Left ventricle myocardium superior (tissue), 1 donor: ENCODE measurements at places on chromosomes 11 and 22. TPM values are rescaled to one million over a fixed set of nuclear protein-coding genes. Genes with fewer than 3 reads are reported as not detected.

Gene CLDN5
- total RNA-seq: 25.5 TPM

Gene MMP8
- not detected for total RNA-seq

Gene ASCL2
- total RNA-seq: 0.17 TPM

- no peak for DNase-seq
These were observed 455.8 kb downstream of the LRRC4C start for GRCh38 chr11:41003339-41004282.

GRCh38 chr11:129280027-129280811 lies 88.1 kb upstream of the ARHGAP32 start:
- DNase-seq: no peak

DNA sequence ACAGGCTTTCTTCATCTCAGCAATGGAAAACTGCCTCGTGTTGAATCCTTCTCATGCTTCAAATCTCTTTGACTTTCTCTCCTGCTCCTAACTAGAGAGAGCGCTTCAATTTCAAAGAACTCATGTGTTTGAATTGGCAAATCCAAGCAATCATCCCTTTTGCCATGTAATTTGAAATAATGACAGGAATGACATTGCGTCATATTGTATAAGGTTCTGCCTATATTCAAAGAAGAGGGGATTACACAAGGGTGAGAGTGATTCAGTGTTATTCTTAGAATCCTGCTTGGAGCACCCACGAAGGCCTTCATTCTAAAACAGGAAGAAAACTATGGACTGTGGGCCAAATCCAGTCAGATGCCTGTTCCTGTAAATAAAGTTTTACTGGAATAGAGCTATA lies 720.6 kb downstream of the JRKL start:
- DNase-seq: no peak

GRCh38 chr11:59368238-59369022 lies 9.7 kb downstream of the OR5AN1 start:
- no peak for DNase-seq

GRCh38 chr11:67268081-67268961 lies 2.0 kb downstream of the GRK2 start:
- peak; percentile 34 for DNase-seq

DNA sequence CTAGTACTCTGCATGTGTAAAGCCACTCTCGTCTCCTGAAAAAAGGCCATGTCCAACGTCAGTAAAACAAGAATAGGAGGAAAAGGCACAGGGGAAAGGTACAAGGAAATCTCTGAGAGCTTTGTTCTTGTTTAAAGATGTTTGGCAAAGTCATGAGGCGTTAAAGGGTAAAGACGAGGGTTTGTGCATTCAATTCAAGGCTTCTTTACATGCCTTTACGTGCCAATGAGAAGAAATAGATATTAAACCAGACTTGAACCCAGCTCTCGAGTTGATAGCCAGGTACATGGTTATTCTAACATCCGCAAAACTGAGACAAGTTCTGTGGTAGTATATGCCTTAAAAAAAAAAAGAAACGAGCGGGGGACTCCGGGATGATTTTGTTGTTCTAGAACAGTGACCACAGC lies 704 bp upstream of the CFL1 start:
- DNase-seq: no peak
